ENCODE measurements at places on chromosomes 3 and 15.

DNA sequence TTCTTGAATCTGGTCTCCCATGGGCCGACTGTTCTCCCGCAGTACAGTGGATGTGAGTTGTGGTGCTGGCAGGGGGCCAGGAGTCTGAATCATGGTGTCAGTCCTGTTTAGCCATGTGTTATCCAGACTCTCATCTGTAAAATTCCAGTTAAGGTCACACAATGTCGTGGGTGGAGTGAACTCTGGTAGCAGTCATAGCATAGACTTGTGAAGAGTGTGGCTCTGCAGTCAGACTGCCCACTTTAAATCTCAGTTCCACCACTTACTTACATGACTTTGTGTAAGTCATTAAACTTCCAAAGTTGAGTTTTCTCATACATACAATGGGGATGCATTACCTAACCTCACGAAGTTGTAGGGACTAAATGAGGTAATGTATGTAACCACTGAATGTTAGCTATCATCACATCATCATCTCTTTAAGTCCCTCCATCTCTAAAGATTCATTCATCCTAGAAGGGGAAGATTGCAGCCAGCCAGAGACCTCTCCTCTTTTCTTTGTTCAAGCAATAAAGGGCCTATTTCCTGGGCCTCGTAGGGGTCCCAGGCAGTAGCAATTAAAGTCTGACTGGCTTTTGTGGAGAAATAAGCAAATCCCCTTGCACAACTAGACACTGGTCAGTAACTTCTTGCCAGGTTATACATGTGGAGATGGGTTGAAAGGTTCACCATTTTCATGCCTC, 93.9 kb downstream of the PCCB start:
- no peak for DNase-seq

DNA sequence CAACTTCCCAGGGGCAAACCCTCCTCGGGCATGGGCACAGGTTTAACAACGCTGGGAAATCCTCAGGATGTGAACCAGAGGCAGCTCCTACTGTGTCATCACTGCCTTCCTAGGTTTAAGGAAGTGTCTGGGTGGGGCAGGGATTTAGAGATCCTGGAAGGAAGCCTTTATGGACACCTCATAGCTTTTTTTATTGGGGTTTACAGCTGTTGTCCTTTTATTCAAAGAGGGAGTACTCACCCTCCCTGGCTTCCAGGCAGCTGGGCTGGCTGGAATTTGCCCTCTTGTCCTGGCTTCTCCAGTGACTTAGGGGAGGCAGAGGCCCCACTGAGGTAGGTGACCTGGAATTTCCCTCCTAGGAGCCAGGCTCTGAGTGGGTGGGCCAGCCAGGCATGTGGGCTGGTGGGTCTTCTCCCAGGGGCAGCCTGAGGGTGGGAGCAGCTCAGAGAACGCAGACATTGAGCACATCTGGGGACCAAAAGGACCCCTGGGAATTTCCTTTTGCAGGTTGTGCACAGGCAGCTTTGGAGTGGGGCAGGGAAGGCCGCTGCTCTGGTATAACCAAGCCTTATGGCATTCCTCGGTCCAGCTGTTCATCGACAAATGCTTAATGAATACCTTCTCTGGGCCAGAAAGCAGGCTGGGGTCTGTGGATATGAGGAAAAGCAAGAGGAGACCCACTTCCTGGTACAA, 13.5 kb upstream of the FAM3D start:
- DNase-seq = no peak

GRCh38 chr15:87219650-87220615, 1036.6 kb downstream of the NTRK3 start:
- DNase-seq = no peak

DNA sequence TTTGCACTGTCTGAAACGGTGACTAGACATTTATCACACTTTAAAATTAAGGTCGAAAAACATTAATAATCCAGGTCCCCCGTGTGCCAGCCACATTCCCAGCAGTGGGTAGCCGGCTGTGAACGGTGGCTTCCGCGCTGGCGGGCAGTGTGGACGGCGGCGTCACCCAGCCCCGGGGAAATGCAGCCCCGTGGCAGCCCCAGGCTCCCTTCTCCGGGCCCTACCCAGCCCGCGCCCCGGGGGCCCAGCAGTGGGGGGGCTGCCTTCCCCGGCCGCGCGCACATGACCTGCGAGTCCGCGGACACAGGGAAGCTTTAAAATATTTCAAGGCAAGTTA, 25.3 kb downstream of the GABRA5 start:
- DNase-seq = no peak

DNA sequence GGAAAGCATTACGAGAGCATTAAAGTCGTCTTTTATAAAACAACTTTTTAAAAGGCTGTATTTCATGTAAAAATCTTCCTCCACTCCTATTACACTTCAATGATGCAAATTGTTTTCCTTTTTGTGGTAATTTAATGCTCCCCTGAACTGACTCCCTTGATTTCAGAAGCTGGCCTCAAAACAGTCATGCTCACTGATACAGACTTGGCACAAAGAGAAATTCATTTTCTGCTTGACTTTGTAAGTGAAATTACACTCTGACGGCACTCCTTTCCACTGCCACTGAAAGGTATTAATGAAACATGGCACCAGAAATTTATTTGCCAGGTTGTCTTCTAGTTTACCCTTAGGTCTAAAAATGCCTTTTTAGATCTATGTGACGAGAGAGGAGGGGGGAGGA, 215.5 kb downstream of the LRRC3B start:
- DNase-seq = no peak

DNA sequence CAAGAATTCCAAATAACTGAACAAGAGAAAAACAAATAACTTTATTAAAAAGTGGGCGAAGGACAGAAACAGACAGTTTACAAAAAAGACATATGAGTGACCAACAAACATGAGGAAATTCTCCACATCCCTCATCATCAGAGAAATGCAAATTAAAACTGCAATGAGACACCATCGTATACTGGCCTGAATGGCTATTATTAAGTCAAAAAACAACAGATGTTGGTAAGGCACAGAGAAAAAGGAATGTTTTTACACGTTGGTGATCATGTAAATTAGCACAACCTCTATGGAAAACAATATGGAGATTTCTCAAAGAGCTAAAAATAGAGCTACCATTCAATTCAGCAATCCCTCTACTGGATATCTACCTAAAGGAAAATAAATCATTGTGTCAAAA, 1260.4 kb upstream of the ALCAM start:
- DNase-seq = no peak

DNA sequence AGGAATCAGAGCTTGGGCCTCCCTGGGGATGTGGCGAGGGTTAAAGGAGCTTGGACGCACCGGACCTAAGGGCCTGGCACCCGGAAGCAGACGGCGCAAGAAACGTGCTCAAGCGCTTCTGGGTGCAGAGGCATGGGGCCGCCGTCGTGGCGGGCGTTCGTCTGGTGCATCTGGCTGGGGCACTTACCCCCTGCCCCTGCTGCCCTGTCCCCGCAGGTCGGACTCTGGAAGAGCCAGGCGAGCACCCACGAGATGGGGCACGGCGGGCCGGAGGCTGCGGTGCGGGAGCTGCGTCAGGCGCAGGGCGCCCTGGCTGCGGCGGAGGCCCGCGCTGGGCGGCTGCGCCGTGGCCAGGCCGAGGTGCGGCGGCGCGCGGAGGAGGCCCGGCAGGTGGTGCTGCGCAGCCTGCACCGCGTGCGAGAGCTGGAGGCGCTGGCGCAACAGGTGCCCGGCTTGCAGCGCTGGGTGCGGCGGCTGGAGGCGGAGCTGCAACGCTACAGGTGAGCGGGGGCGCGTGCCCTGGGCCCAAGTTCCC, 2.5 kb downstream of the EFCC1 start:
- DNase-seq = no peak

GRCh38 chr3:194395778-194396538, 3.1 kb downstream of the GP5 start:
- peak; percentile 46 for DNase-seq

- DNase-seq = no peak
Measured at GRCh38 chr3:12961007-12961696, 112.1 kb downstream of the IQSEC1 start.

- no peak for DNase-seq
Measured at GRCh38 chr15:77542491-77543001, 90.2 kb downstream of the LINGO1 start.

GRCh38 chr3:4856986-4857385, 122.3 kb upstream of the BHLHE40 start:
- DNase-seq = no peak

GRCh38 chr3:71069797-71070196, 513.7 kb downstream of the FOXP1 start:
- peak; percentile 52 for DNase-seq

DNA sequence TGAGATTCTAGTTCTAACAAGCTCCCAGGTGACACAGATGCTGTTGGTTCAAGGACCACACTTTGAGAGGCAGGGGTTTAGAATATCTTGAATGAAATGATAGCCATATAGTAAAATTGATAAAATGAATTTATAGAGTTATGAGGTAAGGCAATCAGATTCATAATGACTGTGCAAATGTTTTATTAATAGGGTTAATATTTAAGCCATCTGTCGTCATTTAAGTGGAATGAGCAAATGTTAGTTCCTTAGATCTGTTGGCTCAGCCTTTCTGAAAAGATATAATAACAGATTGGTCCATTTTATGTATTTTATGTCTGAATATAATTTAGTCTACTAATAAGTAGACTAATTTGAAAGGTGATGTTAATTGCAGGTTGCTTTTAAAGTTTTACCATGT, 12.9 kb downstream of the REC114 start:
- no peak for DNase-seq

DNA sequence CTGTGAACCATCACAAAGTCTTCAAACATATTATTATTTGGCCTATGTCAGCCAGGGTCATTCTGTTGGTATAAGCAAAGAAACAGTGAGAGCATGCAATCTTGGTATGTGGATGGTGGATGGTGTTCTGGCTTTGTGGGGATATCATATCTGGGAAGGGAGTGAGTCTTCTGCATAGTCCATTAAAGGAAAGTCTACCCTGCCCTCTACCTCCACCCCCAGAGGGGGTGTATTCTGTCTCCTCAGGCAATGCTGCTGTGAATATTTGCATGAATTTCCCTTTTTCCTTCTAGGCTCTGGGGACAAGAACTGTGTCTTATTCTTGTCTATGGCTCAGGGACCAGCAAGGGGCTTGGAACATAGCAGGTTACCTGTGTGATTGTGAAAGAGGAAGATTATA, 495.8 kb downstream of the PDCD6IP start:
- DNase-seq = no peak

DNA sequence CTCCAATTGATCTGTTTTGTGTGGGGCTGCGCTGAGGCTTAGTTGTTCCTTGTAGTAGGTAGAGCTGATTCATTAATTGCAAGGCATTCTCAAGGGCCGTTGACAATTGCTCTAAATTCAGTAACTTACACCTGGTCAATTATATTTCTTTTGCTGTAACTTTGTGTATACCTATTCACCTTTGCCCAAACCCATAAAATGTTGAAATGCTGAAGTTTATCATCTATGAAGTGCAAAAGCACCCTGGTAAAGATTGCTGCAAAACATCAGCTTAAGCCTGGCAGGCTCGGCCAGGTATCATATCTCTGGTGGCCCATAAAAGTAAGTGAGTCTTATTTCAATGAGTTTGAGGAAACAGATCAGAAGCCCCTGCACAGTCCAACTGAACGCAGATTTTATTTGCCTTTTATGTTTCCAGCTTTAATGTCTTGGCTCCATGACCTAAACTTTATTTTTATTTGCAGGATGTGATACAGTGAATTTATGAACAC, 203.6 kb upstream of the SLCO3A1 start:
- DNase-seq = no peak

DNA sequence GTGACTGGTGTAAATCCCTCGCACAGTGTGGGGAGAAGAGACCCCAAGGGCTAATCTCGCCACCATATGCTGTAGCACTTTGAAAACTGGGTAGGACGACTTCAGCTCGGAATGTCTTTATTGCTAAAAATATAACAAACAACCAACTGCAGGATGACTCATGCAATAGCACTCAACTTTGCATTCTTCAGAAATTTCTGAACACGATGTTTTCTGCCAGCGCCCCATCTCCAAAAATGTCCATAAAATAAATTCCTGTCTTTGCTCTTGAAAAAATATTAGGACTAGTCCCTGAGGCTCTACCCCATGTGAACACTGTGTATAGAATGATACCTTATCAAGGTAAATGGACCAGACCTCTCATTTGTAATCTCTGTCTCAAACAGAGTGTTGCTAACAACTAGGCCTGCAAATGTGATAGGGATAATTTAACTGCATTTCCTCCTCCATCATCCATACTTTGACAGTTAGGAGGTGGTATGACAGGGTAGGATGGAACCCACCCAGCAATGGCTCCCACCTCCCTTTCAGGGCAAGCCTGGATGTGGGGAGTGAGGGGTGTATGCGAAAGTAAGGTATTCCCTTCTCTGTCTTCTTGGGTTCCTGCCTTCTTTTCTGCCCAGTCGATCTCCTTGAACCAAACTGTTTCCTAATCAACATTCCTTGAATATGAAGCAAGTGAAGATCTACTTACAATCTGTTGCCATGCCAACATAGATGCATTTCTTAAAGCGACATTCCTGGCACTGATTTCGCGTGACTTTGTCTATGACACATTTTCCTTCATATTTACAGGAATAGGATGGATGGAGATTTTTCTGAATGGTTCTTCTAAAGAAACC, 201.1 kb downstream of the NR1D2 start:
- no peak for DNase-seq

DNA sequence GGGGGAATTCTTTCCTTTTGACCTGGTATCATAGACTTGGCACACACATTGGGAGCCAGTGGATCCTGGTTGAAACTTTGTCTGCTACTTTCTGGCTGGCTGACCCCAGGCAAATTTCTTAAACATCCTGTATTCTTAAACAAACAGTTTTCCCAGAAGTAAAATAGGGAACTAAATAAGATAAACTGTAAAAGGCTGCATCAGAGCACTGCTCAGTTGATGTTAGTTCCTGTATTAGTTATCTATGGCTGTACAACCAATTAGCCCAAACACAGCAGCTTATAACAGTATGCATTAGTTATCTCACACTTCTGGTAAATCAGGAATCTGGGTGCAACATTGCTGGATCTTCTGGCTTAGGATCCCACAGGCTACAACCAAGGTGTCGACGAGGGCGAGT, 73.1 kb upstream of the SLCO3A1 start:
- DNase-seq = no peak

GRCh38 chr3:178480795-178481194, 55.4 kb upstream of the KCNMB2 start:
- DNase-seq = no peak

GRCh38 chr15:89633585-89633984, 21.7 kb downstream of the KIF7 start:
- no peak for DNase-seq

GRCh38 chr15:45200001-45200798, 12.4 kb upstream of the SHF start:
- peak; percentile 96 for DNase-seq

DNA sequence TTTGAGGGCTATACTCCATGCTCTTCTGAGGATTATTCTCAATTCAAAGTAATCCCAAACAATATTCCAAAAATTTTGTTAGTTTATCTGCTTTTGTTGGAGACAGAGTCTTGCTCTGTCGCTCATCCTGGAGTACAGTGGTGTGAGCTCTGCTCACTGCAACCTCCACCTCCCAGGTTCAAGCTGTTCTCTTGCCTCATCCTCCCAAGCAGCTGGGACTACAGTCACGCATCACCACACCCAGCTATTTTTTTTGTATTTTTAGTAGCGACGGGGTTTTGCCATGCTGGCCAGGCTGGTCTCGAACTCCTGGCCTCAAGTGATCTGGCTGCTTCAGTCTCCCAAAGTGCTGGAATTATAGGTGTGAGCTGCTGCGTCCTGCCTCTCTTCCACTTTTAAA, 39.1 kb downstream of the MEF2A start:
- DNase-seq = no peak

All from activated CD8-positive, alpha-beta memory T cell treated with anti-CD3 and anti-CD28 coated beads for 4 hours (primary cell).